GM03348 (cell line): ENCODE measurements at places on chromosomes 12 and 14.

DNA sequence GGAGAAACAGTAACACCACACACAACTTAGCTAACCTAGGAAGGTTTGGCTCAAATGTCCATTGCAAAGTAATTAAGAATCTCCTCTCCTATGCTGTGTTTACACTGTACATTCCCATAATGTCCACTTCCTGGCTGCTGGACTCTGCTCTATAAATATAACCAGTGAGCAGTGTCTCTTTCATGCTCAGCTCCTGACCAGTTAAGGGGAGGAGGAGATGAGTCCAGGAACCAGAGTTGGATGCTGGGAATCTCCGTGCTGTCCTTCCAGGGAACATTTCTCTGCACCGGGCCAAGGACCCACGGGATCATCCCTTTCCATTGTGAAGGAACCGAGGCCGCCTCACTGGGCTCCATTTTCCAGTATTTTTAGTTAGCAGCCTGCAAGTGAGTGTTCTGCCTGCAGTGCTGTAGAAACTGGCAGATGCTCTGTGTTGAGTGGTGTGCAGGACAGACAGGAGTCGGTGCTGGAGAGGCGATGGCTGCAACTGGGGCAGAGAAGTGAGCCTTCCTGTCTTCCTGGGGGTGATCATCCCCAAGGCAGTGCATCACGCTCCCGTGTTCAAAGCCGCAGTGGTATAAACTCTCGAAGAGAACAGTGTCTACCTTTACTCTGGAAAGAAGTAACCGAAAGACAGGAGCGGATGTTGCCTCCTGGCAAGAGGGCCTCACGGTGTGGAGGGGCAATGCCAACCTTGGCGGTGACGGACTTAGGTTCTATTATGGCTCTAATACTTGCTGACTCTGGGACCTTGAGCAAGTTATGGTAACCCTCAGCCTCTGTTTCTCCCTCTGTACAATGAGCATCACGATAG is 195.5 kb downstream of the CACNA1C start:
- no peak for DNase-seq

DNA sequence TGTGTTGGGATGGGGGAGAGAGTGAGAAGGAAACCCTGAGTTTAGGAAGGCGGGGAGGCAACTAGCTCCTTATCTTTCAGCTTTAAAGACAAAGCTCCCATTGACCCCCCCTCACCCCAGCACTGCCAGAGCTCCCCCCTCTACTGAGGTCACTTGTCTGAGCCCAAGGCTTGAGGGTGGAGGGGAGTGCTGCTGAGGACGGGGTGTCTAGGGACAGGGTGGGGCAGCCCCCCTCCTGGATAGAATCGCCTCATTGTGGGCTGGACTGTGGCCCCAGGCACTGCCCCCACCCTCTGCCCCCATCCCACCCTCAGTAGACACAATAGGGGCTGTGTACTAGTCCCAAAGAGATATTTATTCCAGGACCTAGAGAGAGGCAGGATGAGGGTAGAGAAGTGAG is 3.0 kb downstream of the ERBB3 start:
- no peak for DNase-seq

GRCh38 chr12:22234561-22234960 is 99.9 kb downstream of the ST8SIA1 start:
- DNase-seq = peak; percentile 77

- peak; percentile 50 for DNase-seq
Observed at GRCh38 chr12:13124656-13125505, 21.4 kb upstream of the GSG1 start.

DNA sequence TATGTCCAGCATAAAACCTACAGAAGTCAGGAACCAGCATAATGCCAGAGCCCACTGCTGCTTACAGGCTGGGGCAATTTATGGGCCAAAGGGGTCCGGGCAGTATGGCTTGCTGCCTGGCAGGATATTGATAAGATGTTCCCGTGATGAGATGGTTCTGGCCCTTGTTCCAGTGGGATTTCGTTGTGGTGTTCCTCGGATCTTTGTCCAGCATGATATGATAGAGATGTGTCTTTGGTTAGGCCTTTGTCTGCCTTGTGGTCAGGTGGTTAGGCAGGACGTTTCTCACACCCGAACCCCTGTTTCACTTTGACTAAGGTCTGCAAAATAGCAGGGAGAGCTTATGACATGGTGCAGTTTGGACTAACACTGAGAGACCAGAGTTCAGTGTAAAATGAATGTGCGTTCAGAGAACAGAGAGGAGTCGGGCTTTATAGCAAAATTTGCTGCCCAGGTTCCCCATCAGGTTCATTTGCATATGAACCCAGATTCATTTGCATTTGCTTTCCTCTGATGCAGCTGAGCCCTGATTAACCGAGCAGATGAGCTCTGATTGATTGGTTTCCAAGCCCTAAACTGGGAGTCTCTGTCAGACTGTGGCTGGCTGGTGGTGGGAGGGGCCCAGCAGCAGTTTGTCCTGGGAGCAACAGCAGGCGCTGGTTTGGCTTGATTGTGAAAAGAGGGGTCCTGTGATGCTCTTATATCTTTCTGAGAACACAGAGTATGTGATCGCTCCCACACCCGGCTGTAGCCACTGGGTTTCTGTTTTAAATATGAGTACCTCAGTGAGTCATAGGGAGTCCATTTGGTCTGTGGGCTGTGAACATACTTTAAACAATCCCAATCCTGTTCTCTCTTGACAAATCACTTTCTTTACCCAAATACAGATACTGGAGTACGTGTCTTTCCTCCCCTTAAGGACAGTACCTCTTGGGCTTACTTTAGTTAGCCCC is 156.3 kb upstream of the PZP start:
- peak; percentile 51 for DNase-seq

GRCh38 chr12:46409974-46410373 is 37.4 kb upstream of the SLC38A2 start:
- DNase-seq = no peak

- peak; percentile 50 for DNase-seq
Observed at GRCh38 chr12:116121453-116121871, 156.0 kb downstream of the MED13L start.

DNA sequence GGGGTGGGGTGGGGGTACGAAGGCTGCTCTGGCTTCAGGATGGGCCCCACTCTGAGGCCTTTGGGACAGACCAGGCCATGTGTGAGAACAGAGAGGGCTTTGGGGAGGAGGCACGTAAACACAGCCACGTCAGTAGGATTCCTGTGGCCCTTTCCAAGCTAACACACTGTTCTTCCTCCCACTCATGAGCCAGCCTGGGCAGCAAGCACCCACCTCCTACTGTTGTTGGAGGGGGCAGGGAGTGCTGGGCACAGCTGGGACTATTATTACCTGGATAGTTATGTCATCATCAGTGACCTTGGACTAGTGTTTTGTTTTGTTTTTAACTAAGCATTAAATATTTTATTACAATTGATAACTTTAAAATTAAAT is 5.3 kb downstream of the CHGA start:
- DNase-seq = no peak
